G401 (cell line): ENCODE measurements at places on chromosomes 3 and 15.
A peak's percentile ranks its signal among the peaks of the same experiment; 100 is the strongest.

- DNase-seq = no peak
Observed at GRCh38 chr3:169345662-169346331, 317.7 kb downstream of the MECOM start.

- no peak for DNase-seq
Observed at GRCh38 chr3:101567528-101568317, 6.1 kb downstream of the TRMT10C start.

GRCh38 chr15:92707880-92708551 is 52.4 kb upstream of the FAM174B start:
- DNase-seq = no peak

GRCh38 chr15:96218623-96219455 is 111.7 kb upstream of the NR2F2 start:
- no peak for DNase-seq

DNA sequence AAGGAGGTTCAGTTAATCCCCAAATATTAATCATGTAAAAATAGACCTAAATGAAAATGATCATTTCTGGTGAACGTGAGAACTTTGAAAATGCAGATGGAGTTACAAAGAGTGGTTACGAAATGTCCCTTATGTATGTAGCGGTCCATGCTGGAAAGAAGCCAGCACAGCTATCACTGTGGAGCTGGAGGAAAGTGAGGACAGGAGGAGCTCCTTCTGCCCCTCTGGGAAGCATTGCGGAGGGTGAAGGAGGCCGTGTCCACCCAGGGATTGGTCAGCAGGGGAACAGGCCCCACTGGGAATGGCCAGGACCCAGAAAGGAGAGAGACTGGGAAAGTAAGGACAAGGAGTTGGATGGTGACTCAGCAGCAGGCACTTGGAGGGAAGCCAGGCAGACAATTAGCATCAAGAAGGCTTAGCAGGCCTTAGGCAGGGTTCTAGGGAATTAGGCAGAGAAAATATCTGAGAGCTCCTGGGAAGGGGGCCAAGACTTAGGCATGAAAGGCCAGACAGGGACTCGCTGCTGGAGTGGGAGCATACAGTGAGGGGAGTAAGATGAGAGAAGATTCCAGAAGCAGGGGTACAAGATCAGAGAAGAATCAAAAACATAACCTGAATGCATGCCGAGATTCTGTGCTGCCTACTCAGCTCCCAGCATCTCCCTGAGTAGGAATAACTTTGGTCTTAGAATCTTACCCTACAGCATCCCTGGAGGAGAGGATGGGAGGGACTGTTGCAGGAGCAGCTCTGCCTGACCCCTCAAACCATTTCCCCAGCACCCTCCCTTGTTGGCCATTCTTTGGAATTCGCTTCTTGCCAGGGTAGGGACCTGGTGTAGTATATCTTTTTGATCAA is 171.0 kb upstream of the UMPS start:
- DNase-seq = peak; percentile 62

- no peak for DNase-seq
Observed at GRCh38 chr3:31288641-31289100, 244.1 kb upstream of the STT3B start.

DNA sequence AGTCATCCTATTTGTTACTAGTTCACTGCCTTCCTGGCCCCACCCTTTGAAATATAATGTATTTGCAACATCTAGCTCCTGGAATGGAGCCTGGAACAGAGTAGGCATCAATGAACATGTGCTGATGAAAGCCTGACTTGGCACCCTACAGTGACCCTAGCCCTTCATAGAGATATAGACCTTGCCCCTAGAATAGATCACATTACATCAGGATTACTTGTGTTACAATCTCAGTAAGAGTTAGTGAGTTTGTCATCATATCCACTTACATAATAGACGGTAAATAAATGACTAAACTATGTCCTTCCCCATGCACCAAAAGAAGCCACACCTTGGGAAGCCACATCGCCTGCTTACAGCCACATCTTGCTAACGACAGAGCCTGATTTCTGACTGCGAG is 110.5 kb upstream of the WNT5A start:
- no peak for DNase-seq

DNA sequence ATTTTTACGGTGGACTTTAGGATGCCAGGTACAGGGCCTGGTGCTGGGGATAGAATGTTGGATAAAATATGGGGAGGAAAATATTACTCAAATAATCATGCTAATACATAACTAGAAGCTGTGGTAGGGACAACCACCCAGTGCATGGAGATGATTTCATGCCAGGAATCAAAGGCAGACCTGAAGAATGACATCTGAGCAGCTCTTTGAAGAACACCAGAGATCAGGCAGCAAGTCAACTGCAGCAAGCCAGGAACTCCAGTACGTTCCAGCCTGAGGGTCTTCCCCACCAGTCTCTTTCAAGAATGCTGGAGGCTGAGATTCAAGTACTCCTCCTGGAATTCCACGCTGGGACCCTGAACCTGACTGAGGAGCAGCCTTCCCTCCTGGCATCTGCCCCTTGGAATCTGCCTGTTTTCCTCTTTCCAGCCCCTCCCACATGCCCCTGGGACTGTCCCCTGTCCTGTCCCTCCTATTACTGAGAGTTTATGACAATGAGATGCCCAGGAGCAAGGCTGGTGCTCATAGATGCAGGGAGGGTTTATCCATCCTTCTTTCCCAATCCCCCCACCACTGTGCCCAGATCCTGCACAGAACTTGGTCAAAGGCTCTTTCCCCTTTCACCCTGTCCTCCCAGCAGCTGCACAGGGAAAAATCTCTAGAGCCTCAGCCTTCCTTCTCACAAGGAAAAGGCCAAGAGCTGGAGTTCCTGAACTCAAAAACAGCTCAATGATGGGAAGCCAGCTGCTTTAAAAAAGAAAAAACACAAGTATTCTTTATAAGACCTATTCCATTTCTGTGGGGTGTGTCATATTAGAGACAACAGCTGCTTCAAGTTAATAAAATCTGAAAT is 68.0 kb downstream of the PDZRN3 start:
- DNase-seq = no peak

- no peak for DNase-seq
Observed at GRCh38 chr15:60635507-60636352, 156.8 kb upstream of the ICE2 start.

GRCh38 chr3:156206157-156206556 is 85.8 kb downstream of the KCNAB1 start:
- DNase-seq = no peak

DNA sequence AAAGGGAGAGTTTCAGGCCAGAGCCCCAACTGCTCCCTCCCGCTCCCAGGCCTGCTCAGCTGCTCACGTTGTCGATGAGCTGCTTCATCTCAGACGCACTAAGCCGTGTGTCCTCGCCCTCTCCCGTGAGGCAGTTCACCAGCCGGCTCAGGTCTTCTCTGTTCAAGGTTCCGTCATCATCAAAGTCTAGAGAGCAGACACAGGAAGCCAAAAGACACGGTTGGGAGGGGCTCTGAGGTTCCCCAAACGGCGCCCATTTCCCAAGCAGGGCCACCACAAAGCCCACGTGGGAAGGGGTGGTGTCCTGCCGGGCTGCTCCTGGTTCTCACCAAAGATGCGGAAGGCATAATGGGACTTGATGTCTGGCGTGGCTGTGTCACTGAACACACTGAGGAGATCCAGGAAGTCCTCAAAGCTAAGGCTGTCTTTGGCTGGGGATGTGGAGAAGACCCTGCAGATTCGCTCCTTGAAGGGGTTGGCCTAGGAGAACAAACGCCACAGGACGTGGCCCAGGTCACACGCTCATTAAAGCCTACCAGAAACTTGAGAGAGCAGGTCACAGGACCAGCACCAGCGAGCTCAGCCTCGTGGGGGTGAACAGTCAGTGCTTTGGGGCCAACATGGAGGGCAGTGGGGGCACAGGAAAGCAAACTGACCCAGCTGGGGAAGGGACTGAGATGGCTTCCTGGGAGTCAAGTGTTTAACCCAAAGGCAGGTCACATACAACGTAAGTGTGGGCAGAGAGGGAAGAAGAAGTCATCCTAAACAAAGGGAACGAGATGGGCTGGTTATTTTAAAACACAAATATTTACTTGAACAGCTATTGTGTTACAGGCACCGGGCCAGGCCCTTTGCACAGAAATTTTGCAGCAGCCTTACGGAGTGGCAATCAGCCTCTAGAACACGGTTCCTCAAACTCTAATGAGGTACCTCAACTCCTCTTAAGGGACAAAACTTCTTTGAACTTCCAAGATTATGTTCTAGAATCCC is 2.4 kb downstream of the CIB1 start:
- no peak for DNase-seq
